Occipital lobe (tissue), 3 donors: ENCODE measurements at places on chromosomes 5 and 9. TPM values are rescaled to one million over a fixed set of nuclear protein-coding genes. Genes with fewer than 3 reads are reported as not detected.

GRCh38 chr5:143775258-143775657 lies 36.7 kb upstream of the HMHB1 start:
- no peak for DNase-seq

GRCh38 chr9:26326563-26326962 lies 566.0 kb downstream of the CAAP1 start:
- peak; percentile 26 for DNase-seq

GRCh38 chr9:110526426-110526825 lies 53.1 kb downstream of the SVEP1 start:
- DNase-seq = no peak

- DNase-seq = no peak
Measured at GRCh38 chr5:173878224-173878967, 9.8 kb upstream of the CPEB4 start.

GRCh38 chr5:8908055-8908683 lies 637.7 kb downstream of the SEMA5A start:
- DNase-seq = no peak

DNA sequence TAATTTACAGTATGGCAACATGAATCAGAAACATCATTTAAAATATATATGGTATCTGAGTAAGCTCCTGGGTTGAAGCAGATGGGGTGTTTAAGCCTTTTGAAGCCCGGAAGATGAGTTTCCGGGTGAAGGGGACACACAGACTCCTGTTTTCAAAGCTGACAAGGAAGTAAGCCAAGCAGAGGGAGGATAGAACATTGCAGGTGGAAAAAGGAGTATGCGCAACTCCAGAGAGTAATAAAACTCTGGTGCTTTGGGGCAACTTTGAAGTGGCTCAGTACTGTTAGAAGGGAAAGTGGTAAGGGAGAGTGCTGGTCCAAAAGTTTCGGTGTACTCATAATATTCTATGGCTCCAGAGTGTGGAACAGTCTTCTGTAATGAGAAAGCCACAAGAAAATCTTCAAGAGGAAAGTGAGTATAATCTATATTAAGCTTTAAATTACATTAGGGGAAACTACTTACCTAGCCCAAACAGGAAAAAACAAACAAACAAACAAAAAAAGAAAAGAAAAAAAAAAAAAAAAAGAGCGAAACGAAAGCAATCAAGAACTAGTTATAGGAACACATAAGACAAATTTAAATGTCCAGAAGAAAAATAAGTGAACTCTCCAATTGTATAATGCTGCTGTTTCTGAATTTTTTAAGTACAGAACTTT lies 2.3 kb upstream of the ST8SIA4 start:
- DNase-seq = no peak

- DNase-seq = no peak
Measured at GRCh38 chr5:101995585-101995984, 300.5 kb downstream of the SLCO4C1 start.

- no peak for DNase-seq
Measured at GRCh38 chr9:95101326-95101725, 216.2 kb downstream of the FANCC start.

- DNase-seq = no peak
Measured at GRCh38 chr5:143271431-143271830, 132.1 kb downstream of the NR3C1 start.

DNA sequence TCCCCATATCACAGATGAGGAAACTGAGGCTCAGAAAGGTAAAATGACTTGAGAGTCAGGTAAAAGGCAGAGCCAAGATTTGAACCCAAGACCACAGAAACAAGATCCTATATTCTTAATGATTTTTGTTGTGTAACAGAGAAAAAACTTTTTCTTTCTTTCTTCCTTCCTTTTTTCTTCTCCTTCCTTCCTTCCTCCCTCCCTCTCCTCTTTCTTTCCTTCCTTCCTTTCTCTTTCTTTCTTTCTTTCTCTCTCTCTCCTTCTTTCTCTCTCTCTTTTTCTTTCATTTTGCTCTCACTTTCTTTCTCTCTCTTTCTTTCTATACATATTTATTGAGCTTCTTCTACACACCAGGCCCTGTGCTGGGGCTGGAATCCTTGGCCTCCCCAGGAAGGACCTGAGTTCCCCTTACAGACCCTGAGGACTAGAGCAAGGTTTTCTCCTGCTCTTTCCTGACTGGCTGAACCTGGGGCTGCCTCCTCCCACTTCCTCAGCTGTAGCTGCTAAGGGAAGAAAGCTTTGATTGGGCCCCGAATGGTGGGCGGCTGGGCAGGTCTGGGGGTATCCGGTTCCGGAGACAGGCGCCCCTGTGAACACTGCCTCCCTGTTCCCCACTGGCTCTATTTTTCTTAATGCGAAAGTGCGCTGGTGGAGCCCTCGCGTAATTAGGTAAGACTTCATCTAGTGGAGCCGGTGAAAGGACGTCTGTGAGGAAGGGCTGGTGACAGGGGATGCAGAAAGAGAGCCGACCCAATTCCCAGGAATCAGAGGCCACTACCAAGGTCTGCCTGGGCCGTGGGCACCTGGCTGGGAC lies 27.4 kb upstream of the KIF12 start:
- DNase-seq = no peak

- no peak for DNase-seq
Measured at GRCh38 chr5:125209650-125210049, 463.2 kb upstream of the ZNF608 start.

DNA sequence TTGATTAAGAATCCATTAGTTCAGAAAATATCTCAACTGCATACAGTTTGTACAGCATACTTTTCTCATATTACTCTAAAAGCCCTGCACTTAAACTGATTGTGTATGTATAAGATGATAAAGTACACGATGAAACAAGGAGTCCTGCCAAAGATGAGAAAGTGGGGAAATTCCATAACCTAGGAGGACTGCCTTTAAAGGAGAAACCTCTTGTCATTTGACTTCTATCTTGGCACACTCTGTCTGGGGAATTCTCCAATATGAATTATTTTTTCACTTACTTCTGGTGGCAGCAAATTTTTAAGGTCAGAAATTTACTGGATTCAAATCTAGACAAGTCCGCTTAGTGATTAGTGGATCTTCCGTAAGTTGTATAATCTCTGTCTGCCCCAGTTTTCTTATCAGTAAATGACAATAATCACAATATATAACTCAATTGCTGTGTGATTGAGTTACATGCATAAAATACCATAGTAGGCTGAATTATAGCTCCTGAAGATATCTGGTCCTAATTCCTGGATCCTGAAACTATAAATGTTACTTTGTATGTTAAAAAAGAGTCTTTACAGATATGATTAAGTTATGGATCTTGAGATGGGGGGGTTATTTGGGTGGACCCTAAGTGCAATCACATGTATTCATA lies 17.0 kb upstream of the ISOC1 start:
- no peak for DNase-seq

- no peak for DNase-seq
Measured at GRCh38 chr9:131624636-131625507, 79.5 kb downstream of the PRRT1B start.

- DNase-seq = no peak
Measured at GRCh38 chr5:119063579-119064379, 7.1 kb upstream of the DMXL1 start.

GRCh38 chr5:157148734-157149615 lies 6.3 kb upstream of the MED7 start:
- peak; percentile 42 for DNase-seq

DNA sequence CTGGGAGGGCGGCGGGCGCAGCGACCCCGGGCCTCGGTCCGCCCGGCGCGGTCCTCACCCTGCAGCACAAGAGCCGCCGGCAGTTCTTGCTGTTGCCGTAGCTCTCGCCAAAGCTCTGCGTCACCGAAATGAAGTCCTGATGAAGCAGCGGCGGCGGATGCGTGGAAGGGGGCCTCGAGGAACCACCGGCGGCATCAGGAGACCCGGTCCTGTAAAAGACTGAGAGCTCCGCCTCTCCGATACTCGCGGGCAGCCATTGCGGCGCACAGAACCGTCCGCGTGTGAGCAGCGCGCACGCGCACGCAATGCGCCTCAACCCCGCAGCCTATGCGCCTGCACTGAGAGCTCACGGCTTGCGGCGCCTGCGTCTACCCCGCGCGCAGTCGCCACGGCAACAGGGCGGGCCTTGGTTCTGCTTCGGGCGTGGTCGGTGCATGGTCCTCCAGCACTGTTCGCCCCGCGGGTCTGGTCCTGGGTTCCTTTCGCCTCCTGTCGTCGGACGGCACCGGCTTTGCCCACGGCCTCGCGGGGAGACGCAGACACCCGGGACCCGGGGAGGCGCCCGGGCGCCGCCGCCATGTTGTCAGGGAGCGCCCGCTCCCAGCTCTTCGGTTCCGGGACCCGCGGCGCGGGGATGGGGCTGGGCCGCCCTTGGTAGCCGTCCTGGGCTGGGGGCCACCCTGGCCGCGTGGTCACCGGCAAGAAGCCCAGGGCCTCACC lies 9.3 kb upstream of the GRIN1 start:
- peak; percentile 76 for DNase-seq

DNA sequence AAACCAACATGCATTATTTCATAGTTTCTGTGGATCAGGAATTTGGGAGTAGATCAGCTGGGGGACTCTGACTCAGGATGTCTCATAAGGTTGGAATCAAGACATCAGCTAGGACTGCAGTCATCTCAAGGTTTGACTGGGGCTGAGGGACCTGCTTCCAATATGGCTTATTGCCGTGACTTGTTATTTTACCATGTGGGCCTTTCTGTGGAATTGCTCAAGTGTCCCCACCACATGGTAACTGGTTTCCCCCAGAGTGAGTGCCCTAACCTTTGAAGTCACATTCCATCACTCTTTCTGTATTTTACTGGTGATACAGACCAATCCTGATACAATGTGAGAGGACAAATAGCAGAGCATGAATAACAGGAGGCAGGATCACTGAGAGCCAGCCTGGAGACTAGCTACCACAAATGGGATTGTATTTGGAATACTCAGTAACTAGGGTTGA lies 70.2 kb upstream of the ELL2 start:
- DNase-seq = no peak

Gene PCDHA10
- 20.3 TPM for total RNA-seq

Gene TMC1
- 0.78 TPM for total RNA-seq

Gene FAM153A
- 2.8 TPM for total RNA-seq

Gene NOL8
- 18.2 TPM for total RNA-seq

Gene MED22
- total RNA-seq = 17.9 TPM

Gene NTNG2
- total RNA-seq = 46.3 TPM
